HFFc6 (cell line): ENCODE measurements at places on chromosomes 6 and 20. TPM values are rescaled to one million over a fixed set of nuclear protein-coding genes. Genes with fewer than 3 reads are reported as not detected.

TGM3 gene
- total RNA-seq = 0.09 to 0.12 TPM in 2 of 3 replicates, not detected in the other

ITCH gene
- 59.0 to 63.3 TPM (median 62.5 TPM) in 3 replicates for total RNA-seq

TRIM10 gene
- total RNA-seq = not detected in 2 replicates

BANF2 gene
- not detected in 2 replicates for total RNA-seq

FABP7 gene
- not detected in 3 replicates for total RNA-seq

C4B gene
- total RNA-seq = 1.9 to 2.8 TPM (median 2.4 TPM) in 3 replicates

SH3BGRL2 gene
- total RNA-seq = 0.21 to 0.43 TPM (median 0.30 TPM) in 3 replicates
